ENCODE measurements at places on chromosomes 3 and 15.

- DNase-seq, result peak; percentile 19
Observed at GRCh38 chr3:88321363-88322050, 171.7 kb downstream of the C3orf38 start.

- DNase-seq, result no peak
Observed at GRCh38 chr3:98199020-98199419, 32.5 kb downstream of the OR5H15 start.

- DNase-seq, result no peak
Observed at GRCh38 chr3:9498781-9499180, 54.8 kb downstream of the LHFPL4 start.

- DNase-seq, result no peak
Observed at GRCh38 chr15:101614761-101615160, 37.4 kb downstream of the TM2D3 start.

GRCh38 chr3:188537606-188538005 is 383.6 kb downstream of the LPP start:
- DNase-seq, result no peak

DNA sequence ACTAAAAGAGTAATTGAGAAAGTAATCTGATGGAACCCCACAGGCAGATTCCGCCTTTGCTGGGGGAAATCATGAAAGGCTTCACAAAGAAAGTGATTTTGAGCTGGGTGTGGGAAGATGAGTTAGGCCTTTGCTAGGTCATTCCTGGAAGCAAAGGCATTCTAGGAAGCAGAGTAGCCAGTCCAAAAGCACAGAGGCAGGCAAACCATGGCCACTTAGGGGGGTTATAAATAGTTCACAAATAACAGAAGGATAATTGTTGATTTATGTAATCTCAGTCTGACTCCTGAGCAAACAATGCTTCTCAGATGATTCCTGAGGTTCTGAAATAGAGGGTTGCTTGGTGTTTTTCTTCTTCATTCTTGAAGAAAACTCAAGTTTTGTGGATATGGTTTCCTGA is 576.3 kb downstream of the NTRK3 start:
- DNase-seq, result no peak

GRCh38 chr3:67048067-67048714 is 50.1 kb downstream of the KBTBD8 start:
- DNase-seq, result no peak

DNA sequence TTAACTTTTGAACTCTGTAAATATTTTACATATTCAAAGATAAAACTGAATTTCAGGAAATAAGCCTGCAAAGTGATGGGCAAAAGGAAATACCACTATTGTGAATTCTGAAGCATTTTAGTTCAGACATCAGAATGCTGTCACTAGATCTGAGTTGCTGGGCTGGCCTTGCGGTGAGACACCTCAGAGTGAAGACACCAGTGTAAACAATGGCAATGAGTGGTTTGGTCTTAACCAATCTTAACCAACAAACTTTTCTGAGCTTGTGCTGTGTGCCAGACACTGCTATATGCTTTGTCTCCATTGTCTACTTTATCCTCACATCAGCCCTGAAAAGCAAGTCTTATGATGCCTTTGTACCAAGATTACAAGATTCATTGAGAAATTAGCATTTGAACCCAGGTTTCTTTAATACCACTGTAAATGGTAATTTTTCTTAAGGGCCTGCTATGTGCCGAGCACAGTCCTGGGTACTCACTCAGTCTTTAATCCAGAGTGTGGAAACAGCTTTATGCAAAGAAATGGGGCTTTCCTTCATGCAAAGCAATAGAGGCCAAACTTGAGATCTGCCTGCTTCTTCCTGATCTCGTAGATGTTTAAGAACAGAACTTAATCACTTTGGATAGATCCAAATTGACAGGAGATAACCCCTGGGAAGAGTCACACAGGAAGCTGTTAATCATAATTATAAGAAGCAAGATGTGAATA is 55.0 kb downstream of the TMEM39A start:
- DNase-seq, result no peak

DNA sequence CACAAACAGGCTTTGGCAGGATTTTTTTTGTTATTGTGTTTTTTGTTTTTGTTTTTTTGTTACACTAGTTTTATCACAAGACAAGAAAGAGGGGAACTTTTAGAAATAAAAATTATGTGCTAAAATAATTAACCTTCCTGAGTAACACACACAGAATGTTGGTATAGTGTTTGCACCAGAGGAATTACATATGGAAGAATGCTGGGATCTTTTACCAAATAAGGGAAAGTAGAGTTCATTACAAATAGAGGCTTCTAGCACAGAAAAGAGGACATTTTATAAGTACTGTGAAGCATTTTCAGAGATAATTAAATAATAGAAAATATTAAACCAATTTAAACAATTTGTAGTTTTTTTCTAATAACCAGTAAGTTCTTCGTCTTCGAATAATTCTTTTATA is 116.0 kb downstream of the IGF1R start:
- no peak for DNase-seq

DNA sequence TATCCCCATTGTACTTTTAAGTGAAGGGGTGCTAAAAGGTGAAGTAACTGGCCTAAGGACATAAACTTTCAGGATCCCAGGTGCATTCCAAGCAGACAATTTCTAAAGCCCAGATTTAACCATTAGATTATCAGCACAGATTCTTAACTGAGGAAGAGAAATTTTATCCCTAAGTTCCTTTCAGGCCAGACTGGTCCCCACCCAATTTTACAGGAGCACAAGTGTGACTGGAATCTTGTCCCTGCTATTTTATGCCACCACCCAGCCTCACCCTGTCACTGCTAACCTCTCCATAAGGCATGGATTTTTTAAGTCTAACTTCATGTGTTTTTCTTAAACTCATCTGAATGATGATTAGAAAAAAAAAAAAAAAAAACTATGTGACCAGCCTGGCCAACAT is 37.1 kb upstream of the ATP1B3 start:
- DNase-seq, result no peak

DNA sequence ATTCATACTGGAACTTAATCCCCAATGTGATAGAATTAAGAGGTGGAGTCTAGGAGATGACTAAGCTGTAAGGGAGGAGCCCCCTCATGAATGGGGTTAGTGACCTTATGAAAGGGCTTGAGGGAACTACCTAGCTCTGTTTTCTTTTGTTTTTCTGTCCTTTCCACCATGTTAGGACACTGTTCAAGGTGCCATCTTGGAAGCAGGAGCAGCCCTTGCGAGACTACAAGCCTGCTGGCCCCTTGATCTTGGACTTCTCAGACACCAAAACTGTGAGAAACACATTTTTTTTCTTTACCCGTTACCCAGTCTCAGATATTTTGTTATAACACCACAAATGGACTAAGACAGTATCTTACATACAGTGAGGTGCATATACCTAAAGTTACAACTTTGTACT is 26.5 kb downstream of the GOLGA6A start:
- DNase-seq, result no peak

Data from SHP77 (cell line).